ENCODE measurements at places on chromosomes 5 and 9.

DNA sequence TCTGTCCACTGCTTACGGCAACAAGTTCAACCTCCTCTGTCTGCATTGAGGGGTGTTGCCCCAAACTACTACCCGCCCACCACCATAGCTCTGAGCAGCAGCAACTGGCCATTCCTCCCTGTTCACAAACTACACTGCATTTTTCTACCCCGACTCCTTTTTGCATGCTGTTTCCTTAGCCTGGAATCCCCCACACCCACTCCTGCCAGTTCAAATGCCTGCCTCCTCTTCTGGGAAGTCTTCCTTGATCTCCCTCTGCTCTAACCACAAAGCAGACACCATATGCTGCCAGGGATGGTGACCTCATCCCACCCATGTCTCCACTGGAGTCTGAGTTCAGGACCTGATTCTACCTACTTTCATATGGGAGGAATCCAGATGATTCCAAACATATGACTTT lies 13.3 kb downstream of the ALDH1B1 start:
- no peak for DNase-seq

DNA sequence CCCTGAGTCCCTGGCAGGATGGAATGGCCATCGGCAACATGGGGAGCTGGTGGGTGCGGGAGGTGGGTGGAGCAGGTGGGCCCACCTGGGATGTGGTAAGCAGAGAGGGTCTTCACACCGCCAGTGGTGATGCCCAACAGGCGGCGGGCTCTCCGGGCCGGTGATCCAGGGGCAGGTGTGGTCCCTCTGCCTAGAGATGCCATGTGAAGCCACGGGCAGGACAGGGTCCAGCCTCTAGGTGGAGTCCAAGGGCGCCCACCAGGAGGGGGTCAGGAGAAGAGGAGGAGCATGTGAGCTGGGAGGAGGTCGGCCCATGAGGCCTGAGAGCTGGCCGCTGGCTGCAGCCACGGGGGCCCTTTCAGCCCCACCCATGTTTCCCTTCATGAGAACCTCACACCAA lies 221.1 kb downstream of the FANCC start:
- no peak for DNase-seq

- DNase-seq, result no peak
These were observed 27.4 kb upstream of the CEP120 start for GRCh38 chr5:123450640-123451039.

DNA sequence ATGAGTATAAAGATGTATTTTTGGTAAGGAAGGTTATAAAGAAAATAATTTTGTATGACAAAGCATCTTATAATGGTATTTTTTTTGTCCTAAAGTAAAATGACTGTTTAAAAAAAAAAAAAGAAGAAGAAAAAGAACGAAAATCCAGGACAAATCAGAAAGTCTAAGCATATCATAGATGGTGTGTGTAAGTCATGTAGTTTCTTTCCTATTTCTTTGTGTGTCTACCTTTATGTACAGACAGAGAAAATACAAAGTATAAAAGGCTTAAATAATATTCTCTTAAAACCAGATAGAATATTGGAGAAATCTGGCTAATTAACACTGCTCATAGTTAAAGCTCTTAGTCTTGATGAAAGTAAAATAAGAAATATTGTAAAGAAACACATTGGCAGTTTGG lies 7.7 kb downstream of the RIGI start:
- no peak for DNase-seq

DNA sequence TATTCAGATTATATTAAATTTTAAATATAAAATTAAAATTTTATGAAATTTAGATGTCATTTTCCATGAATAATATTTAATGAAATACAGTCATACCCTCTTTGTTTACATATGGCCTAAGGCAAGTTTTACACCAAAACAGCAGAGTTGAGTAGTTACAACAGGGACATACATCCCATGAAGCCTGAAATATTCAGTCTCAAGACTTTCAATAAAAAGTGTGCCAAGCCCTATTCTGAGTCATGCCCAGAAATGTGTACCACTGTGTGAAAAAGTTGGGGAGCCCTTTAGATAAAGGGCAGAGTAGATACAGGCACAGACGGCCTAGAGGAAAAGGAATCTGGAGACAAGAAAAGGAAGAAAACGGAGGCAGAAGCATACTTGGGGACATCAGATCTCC lies 261.3 kb downstream of the SGCD start:
- DNase-seq, result no peak

DNA sequence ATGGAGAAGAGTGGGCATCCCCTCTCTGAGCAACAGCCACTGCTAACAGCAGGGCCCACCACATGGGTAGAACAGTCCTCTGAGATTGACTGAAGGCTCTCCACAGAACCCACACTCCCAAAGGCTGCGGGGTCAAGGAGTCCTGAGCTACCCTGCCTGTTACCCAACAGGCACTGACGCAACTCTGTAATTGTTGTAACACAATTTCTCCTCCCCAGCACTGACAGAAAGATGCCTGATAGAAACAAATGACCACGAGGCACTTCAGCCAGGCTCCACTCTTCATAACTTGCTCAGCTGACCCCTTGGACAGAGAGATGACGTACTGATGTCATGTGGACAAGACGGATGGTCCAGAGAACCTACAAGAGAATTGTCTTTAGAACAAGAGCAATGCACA lies 220.7 kb downstream of the SPOCK1 start:
- DNase-seq, result no peak

- no peak for DNase-seq
These were observed 10.8 kb upstream of the NRARP start for GRCh38 chr9:137312852-137313325.

GRCh38 chr5:89095341-89095740 lies 212.4 kb upstream of the MEF2C start:
- DNase-seq, result no peak

- DNase-seq, result no peak
These were observed 431 bp downstream of the FASTKD3 start for GRCh38 chr5:7868427-7868772.

DNA sequence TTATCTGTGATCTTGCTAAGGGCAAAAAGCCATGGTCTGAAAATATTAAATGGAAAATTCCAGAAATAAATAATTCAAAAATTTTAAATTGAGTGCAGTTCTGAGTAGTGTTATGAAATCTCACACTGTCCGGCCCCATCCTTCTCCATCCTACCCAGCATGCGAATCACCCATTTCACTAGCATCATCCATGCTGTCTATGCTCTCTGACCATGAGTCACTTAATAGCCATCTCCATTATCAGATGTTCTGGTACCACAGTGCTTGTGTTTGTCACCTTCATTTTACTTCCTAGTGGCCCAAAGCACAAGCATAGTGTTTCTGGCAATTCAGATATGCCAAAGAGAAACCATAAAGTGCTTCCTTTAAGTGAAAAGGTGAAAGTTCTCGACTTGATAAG lies 63.3 kb upstream of the SMC5 start:
- DNase-seq, result no peak

GRCh38 chr9:125906893-125907292 lies 159.7 kb downstream of the PBX3 start:
- no peak for DNase-seq

DNA sequence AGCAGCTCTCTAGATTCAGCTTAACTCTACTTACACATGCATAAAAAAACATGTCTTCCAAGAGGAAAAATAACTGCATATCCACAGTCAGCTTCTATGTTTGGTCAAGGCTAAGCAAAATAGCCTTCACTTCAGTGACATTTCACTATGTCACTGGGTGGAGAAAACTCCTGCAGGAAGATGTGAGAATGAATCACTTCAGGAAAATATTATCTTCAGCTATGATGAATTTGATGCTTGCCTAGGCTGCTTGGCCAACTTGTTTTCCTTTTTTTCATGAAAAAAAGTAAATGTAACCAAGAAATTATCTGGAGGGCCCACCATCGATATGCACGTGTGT lies 143.0 kb upstream of the ZNF608 start:
- DNase-seq, result no peak

DNA sequence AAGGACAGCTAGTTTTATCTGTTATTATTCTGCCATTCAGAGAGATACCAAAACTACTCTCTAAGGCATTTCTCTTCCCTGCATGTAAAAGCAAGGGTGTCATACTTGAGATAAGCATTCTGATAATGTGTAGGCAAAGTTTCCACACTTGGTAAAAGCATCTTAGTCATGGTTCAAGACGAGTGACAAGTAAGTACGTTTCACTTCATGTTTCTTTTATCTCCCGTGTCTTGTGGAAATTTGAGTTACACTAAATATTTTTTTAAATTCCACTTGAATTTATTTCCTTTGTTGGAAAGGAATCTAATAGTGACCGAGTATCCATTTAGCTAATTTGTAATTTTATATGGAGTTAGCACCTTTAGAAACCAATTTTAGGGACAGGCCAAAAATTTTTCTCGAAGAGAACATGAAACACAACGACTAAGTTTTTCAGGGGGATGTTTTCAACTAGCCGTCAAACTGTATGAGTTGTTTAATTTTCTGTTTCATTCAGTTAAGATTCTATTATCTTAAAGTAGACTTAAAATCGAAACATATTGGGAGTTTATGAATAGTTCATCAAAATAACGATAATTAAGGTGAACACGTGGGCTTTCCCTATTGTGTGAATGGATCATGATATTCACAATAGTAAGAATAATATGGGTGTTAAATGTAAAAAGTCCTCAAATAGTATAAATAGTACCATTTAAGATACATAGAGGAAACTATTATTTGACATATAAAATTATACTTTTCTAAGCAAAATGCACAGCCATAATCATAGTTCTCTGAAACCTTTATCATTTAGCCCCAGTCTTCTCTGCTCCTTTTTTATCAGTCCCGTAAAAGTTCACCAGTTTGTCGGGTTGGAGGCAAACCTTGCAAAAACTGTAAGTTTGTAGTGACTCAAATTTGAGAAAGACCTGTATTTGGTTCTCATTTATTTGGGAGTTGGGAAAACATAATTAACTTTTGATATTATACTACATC lies 1.6 kb downstream of the RFESD start:
- DNase-seq, result no peak
